Jurkat, Clone E6-1 (cell line): ENCODE measurements at places on chromosomes 16 and 17.

DNA sequence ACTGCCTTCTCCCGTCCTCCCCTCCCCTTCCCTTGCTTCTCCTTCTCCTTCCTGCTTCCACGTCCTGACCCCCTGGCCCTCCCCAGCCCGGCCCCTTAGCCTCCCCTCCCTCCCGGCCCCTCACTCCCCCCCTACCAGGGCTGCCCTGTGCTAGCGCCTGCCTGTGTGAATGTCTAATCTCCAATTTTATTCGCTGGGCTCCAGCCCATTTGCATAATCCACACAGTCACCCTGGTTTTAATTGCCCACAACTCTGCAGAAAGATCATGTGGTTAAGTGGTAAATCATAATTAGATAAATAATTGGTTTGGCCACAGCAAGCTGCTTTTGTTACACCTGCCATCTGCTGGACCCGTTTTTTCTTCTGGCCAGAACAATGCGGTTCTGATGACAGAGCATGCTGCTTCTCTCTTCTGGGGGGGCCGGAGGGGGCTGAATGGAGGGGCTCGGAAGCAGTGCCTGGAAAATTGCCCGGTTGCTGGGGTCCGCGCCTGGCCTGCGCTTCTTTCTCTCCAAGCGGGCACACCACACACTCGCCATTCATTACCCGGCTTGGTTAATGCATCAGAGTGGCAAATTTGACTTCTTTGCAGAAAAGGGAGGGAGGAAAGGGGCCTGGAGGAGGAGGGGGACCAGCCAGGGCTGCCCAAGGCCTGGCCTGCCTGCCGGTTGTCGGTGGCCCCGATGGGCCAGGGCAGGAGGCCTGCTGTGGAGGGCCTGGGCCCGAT is 19.5 kb upstream of the GSE1 start:
- DNase-seq, result no peak

GRCh38 chr16:397135-397661 is at the start of gene NME4:
TSS of gene NME4 (plus strand) at chr16:397199. CDS start at chr16:397223, 24 bp downstream.
- no peak for DNase-seq

DNA sequence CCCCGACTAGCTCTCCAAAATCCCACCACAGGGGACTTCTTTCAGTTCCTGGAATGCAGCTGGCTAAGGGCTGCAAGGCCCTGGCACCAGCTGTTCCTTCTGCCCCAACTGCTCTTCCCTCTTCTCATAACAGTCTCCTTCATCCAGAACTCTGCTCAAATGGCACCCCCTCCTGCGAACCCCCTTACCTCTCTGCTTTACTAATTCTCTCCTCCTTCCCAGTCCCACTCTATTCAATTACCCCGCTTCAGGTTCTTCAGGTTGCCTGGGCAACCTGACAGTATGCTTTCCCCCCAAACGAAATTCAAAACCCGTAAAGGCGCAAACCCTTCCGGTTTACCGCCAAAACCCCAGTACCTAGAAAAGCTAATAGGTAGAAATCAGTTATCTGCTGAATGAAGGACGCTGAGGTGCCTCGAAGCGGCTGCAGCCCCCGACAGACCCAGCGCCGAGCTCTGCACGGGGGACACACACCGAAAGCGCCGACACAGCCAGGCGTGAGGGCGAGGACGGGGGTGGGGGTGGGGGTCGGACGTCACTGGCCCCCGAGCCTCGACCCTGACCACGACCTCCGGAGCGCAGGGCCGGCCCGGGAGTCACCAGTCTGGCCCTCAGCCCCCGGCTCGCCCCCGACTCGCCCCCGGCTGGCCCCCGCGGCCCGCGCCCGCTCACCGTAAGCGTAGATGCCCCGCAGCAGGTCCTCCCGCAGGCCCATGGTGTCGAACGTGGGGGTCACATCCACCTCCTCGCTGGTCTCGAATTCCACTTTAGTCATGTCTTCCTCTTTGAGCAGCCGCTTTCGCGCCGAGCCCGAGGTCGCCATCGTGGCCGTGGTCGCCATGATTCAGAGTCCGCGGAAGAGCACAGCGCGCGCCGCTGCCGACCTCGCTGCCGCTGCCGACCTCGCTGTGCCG is 550 bp downstream of the EIF4A3 start:
- DNase-seq, result no peak

GRCh38 chr17:82232876-82233785 is 4.3 kb downstream of the SLC16A3 start:
- DNase-seq, result no peak

- DNase-seq, result no peak
Observed at GRCh38 chr16:85755929-85756768, 5.3 kb upstream of the C16orf74 start.

GRCh38 chr16:27406511-27407128 is 4.6 kb downstream of the IL21R start:
- no peak for DNase-seq

- DNase-seq, result no peak
Observed at GRCh38 chr16:51031598-51031997, 119.5 kb downstream of the SALL1 start.

DNA sequence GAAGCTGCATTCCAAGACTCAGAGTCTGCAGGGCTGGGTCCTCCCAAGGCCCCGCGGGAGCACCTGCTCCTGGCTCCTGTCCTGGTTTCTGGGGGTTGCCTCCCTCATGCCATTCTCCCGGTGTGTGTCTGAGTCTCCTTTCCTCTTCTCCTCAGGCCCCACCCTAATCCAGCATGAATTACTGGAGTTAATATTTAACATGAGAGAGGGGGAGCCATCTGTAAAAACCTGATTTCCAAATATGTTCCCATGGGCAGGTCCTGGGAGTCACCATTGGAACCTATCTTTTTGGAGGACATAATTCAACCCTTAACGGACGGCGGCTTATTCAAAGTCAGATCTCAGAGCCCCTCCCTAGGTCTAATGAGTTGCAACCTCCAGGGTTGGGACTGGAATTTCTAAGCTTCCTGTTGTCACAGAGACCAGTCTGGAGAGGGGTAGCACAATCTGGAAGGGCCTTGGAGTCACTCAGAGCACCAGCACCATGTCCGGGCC is 5.4 kb downstream of the C17orf99 start:
- no peak for DNase-seq

DNA sequence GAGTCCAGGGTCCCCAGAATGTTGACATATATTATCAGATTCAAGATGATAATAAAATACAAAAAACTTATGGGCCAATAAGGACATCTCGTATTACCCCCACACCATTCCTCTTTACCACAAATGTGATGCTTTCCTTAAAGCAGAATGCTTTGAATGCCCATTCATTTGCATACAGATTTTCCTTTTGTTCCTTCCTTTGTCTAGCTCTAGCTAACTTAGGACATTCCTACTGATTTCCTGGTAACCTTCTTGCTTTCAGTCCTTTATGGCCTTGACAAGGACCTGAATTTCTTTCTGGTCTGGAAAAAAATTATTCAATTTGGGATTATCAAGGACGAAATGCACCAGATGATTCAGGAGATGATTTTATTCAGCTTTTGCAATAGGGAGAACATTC is 304.0 kb downstream of the TMEM114 start:
- no peak for DNase-seq

GRCh38 chr17:4104506-4104905 is 38.3 kb downstream of the ZZEF1 start:
- DNase-seq, result no peak

GRCh38 chr17:15175356-15175755 is 89.8 kb downstream of the PMP22 start:
- no peak for DNase-seq

GRCh38 chr16:57675741-57676551 is 7.8 kb downstream of the ADGRG3 start:
- DNase-seq, result no peak

GRCh38 chr17:18039535-18040260 is 490 bp downstream of the GID4 start:
- no peak for DNase-seq

DNA sequence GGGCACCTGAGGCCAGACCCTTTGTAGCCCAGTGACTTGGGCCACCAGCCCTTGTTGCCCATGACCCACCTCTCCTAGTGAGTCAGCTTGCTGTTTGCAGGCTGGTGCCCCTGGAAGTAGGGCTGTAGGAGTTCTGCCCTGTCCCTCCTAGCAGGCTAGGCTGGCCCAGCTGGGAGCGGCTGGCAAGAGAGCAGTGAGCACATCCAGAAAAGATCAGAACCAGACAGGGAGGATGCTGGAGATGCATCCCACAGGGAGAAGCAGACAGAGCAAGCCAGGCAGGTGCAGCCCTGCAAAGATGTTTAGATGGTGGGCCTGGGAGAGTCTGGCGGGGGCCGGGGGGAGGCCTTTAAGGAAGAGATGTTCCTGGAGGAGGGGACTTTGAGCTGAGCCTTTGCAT is 2.4 kb downstream of the SLC5A10 start:
- DNase-seq, result no peak

DNA sequence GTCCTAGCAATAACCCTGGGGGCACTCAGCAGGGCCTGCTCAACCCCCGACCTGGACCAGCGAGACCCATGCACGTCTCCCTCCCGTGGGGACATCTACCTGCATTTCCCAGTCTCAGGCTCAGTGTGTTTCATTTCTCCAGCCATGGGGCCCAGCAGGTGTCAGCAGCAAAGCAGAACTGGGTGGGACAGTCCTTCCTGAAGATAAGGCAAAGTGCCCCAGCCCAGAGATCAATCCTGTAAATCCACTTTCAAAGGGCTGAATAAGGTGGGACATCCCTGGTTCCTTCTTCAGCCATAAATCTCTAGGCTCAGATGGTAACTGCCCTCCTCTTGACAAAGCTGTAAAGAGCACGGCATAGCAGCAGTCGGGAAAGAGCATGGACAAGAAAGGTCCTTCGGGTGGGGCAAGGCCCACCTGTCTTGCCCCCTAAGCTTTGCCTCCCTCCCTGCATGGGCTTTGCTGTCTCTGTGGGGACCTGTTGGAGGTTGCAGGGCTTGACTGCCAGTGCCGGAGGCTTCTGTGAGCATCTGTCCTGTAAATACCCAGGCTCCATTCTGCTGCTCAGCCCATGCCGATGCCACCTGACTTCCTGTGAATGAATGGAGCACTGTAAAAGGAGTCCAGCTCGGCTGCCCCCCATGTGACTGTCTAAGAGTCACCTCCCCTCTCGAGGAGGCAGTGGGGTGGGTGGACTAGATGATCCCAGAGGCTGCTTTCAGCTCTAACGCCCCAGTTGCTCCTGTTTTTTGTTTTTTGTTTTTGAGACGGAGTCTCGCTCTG is 84.8 kb upstream of the TBC1D3K start:
- no peak for DNase-seq

DNA sequence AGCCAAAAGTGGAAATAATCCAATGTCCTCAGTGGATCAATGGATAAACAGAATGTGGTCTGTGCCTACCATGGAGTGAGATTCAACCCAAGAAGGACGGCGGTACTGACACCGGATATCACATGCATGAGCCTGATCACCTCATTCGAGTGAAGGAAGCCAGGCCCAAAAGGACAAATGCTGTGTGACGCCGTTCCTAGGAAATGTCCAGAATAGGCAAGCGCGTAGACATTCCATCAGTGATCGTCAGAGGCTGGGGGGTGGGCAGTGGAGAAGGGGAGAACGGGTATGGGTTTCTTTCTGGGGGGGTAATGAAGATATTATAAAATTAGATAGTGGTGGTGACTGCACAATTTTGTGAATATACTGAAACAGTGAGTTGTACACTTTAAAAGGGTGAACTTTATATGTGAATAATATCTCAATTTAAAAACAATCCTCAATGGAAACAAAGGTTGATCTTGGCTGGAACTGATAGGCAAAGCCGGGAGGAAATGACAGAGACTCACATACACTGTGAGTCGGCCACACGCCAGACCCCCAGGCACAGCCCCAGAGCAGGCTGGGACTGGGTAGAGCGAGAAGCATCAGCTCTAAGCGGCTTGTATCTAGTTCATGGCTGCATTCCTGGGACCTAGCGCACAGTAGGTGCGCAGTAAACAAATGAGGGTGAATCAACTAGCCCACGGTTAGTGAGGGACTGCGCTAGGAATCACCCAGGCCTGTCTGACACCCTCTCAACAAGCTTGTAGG is 3.5 kb downstream of the DBNDD1 start:
- no peak for DNase-seq

DNA sequence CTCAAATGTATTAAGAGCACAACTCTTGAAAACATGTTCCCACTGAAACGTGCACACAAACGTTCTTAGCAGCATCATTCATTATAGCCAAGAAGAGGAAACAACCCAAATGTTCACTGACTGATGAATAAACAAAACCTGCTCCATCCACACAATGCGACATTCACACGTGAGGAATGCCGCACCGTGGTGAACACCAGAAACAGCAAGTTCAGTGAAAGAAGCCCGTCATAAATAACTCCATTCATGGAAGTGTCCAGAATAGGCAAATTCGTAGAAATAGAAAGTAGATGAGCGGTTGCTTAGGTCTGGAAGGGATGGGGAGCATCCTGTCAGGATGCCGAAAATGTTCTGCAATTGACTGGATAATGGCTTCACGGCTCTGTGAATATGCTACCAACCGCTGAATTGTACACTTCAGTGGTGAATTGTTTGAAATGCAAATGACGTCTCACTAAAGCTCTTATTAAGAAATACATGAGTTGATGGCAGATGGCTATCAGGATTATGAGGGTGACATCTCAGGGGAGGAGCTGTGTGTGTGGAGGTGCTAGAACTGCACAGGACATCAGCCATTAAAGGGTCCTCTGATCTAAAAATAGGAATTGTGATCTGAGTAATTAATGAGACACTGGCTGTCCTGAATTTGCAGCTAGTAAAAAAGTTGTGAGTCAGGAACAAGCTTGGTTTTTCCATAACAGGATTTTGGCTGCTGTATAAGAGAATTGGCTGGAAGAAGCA is 771.0 kb downstream of the KCNJ18 start:
- no peak for DNase-seq

DNA sequence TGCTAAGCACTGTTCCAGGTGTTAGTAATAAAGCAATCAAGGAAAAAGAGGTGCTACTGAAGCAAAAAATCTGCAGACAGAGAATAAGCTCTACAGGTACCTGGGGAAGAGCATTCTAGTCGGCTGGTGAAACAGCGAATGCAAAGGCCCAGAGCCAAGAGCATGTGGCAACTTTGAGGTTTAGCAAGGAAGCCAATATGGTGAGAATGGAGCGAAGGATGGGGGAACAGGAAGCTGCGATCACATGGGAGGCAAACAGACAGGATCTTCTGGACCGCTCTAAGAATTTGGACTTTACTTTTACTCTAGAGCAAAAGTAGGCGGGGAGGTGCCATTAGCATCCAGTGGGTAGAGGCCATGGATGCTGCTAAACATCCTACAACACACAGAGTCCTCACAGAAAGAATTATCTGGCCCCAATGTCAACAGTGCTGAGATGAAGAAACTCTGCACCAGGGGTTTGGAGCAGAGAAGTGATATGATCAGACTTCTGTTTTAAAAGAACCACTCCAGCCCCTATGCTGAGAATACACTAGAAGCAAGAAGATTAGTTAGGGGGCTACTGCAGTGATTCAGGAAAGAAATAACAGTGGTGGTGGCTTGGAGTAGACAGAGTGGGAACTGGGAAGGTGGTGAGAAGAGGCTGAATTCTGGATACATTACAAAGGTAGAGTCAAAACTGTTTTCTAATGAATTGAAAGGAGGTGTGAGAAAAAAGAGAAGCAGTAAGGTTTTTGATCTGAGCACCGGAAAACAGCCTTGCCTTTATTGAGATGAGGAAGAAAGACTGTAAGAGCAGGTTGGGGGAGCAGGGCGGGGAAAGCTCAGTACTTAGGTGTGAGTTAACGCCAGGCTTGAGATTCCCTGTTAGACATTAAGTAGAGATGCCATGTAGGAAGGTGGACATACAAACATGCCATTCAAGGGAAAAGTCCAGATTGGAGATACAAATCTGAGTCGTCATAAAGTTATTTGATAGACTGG is 11.0 kb downstream of the EFTUD2 start:
- DNase-seq, result peak; percentile 70

GRCh38 chr17:35297666-35298065 is 54.8 kb downstream of the SLFN5 start:
- no peak for DNase-seq
